Hematopoietic multipotent progenitor cell treated with erythropoietin and hydrocortisone succinate and interleukin-3 and kit ligand, for 4 days (in vitro differentiated cells): ENCODE measurements at places on chromosomes 4 and X.

- DNase-seq, result peak; percentile 4
Measured at GRCh38 chr4:119932277-119932676, 134.4 kb downstream of the MAD2L1 start.

DNA sequence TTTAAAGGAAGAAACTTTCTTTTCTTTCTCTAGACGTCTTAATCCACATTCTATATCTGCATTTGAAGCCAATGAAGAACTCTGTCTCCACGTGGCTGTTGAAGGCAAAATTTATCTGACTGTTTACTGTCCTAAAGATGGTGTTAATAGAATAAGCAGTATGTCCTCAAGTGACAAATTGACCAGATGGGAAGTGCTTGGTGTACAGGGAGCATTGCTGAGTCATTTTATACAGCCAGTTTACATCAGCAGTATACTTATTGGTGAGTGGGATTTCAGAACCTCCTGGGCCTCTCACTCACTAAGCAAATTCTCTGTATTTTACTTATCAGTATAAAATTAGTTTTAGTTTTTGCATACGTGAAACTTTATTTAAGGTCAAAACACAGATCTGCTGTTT is 33.7 kb downstream of the ADAD1 start:
- peak; percentile 10 for DNase-seq

- DNase-seq, result no peak
Measured at GRCh38 chrX:108071578-108071977, 19.8 kb downstream of the PSMD10 start.

DNA sequence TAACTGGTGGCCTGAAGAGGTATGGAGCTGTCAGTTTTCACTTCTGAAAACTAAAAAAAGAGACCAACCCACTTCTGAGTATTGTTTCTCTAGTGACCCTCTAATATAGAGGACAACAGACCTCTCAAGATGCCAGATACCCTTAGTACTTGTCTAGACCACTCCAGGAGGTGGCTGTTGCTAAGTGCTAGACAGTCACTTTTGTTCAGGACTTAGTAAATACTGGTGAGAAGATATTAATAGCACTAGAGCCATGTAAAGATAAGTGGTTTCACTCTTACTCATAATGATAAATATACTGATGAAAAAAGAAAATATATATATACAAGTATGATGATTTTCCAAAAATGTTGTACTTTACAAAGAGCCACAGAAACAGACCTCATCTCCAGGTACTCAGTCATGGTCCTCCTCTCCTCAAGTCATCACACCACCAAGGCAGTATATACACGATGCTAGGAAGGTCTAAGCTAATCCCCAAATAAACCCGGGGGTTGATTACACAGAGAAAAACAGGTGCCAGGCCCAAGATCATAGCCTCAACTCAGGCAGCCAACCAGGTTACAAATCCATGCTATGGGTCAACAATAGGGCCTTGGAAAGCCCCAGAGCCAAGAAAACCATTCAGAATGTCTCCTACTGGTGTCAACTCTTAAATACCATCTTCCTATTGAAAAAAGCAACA is 66.9 kb downstream of the ARHGEF9 start:
- DNase-seq, result no peak

DNA sequence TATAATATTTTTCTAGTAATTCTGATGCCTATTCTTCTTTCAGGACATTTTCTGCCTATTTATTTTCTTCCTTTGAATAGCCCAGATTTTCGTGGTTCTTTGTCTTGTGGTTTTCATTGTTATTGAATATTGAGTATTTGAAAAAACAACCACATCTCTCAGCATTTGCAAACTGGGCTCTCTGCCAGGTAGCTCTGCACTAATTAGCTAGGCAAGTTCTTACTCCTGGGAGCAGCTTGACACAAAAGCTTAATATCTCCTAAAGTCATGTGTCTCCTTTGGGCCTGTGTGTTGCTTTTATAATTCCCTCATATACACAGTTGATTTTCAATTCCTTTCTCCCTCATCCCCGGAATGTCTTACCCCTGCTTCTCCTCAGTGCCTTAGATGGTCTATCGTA is 413.5 kb upstream of the GRIA3 start:
- DNase-seq, result no peak

GRCh38 chr4:52263607-52264006 is 212.5 kb downstream of the SPATA18 start:
- no peak for DNase-seq

DNA sequence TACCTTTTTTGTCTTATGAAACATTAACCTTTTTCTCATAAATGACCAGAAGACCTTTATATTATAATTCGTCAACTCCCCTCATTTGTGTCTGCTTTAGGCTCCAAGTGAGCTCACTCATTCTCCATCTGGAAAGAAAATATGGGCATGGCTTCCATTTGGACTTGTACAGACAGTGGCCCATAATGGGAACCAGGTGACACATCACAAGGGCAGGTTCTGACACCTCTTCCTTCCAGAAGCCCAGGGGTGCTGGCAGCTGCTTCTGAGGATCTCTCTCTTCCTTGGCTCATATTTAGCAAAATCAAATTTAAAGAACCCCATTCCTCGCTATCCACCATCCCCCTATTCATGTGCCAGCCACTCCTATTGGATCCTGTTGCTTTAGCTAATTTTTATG is 69.6 kb downstream of the CD38 start:
- no peak for DNase-seq

- DNase-seq, result no peak
Measured at GRCh38 chr4:152610131-152610530, 69.7 kb downstream of the TMEM154 start.

- DNase-seq, result no peak
Measured at GRCh38 chr4:85445050-85445639, 29.8 kb upstream of the ARHGAP24 start.

DNA sequence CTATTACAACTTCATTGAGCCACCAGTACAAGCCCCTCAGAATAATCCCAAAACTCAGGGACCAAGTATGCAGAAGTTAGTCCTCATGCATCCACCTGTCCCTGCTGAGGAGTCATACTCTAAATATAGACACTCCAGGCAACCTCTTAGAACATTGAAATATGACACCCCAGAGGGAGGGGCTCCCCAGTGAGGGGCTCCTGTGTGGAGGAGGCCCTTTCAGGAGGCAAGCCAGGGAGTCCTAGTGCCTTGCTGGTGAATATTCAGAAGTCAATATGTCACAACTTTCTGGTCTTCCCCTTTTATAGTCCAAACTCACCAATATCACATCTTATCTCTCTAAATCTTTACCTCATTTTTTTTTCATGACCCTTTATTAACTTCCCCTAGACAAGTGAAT is 1.6 kb upstream of the ARMCX6 start:
- DNase-seq, result peak; percentile 55

DNA sequence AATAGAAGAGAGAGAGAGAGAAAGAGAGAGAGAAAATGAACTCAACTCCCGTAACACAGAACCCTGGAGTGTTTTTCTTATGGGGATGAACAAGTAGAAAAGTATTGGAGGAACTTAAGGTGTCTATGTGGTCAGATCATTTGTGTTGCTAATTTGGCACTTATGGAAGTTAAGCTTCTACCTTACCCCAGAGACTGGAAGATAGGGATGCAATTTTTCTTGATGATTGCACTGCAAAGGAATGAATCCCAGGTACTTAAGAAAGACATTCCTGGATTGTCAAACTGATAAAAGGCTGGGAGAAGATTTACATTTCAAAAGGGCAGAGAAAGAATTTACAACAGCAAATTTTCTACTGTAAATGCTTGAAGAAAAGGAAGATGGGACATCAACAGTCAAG is 57.2 kb downstream of the MAP9 start:
- DNase-seq, result no peak

DNA sequence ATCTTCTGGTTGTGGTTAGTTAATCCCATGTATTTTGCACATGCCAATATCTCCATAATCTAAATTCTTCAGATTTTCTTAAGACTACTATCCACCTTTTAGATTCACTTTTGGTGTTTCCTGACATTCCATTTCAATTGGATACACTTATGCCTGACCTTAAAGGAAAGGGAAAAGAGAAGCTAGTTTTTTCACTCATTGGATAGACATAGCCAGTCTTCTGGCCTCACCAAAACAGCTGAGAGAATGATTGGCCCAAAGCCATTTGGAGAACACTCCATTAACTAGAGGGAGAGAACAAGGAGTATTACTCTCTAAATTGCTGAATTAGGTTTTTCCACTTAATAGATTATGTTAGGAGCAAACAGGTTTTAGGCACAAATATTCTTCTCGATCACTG is 4.0 kb downstream of the PRPS1 start:
- DNase-seq, result no peak

- DNase-seq, result no peak
Measured at GRCh38 chr4:123405267-123405865, 8.8 kb downstream of the SPRY1 start.

GRCh38 chrX:10197279-10198210 is 40.8 kb downstream of the CLCN4 start:
- no peak for DNase-seq

DNA sequence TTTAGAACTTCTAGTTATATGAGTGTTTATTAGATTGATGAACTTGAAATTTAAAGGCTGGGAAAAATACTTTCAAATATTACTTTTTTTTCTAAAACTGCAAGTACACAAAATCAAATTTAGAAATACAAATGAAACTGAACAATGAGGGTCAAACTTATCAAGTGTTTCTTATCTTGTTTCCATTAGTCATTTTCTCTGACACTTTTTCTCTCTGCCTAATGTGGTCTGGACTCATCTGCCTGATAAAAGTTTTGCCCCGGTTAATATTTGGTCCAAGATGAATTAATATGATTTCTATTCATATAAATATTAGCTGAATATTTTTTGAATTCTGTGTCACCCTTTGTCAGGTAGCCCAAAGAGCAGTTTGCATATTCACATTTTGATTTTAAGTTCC is 8.7 kb upstream of the HPGDS start:
- peak; percentile 67 for DNase-seq

- peak; percentile 89 for DNase-seq
Measured at GRCh38 chrX:49186125-49187027, at the start of gene PRICKLE3. TSS of gene PRICKLE3 (minus strand) at chrX:49186373. CDS start at chrX:49186297, 76 bp downstream.

DNA sequence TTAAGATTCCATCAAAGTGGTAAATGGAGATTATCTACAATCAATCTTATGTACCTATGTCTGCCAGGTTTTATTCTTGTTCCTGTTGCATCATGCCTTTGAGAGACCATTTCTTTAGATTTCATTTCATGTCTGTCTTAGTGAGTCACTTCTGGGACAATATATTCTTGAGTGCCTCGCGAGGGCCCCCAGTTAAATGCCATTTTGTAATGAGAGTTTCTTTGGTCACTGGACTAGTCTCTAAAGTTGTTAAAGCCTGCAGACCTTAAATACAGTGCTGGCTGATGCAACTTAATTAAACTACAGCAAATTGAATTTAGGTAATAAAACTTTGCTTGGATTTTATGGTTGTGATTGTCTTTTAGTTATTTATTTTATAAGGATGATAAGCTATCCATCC is 87.2 kb upstream of the PITX2 start:
- DNase-seq, result no peak

DNA sequence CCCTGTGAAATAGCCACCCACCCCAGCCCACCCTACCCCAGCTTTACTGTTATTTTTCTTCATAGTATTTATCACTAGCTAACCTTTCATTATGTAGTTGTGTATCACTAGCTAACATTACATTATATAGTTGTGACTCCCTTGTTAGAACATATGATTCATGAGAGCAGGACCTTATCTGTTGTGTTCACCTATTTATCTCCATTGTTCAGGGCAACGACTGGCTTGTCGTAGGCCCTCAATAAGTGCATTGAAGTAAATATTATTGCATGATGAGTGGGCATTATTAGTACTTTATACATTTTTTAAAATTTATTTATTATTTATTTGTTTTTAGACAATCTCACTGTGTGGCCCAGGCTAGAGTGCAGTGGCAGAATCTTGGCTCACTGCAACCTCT is 4.2 kb downstream of the SMARCAD1 start:
- peak; percentile 9 for DNase-seq

GRCh38 chr4:102779204-102779603 is 18.4 kb upstream of the MANBA start:
- peak; percentile 63 for DNase-seq

DNA sequence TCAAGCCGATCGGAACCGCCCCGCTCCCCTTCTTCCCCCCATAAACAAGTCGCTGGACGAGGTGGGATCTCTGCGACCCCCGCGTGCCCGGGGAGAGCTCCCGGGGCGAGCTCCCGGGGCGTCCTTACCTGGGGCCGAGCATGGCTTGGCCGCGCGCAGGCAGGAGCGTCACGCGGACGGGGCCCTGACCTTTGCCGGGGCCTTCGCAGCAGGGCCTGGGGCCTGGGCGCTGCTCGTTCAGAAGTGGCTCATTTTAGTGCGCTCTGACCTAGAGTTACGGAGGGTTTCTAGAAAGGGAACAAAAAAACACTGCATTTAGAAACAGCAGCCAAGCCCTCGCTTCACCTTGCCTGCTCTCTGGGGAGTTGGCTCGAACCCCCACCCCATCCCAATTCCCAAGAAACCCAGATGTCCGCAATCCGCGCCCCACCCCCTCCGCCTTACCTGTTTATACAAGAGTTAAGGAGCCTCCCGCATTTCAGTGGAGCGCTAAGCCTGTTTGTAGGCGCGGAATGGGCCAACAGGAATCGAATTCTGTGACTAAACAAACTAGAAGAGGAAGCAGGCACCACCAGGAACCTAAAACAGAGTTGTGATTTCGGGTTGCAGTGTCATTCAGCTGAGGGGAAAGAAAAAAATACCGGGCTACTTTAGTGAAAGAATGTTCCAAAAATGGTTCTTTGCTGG is 814 bp upstream of the RBM47 start:
- peak; percentile 34 for DNase-seq

DNA sequence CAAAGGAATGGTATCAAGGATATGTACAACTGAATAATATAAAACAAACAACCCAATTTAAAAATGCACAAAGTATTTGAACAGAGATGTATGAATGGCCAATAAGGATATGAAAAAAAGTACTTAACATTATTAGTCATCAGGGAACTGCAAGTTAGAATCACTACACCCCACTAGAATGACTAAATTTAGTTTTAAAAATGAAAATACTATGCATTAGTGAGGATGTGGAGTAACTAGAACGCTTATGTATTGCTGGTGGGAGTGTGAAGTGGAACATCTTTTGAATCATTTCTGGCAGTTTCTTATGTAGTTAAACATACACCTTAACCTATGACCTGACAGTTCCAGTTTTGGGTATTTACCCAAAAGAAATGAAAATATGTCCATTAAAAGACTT is 13.0 kb upstream of the SLC16A2 start:
- no peak for DNase-seq

GRCh38 chr4:89788206-89789072 is 48.5 kb downstream of the SNCA start:
- no peak for DNase-seq

DNA sequence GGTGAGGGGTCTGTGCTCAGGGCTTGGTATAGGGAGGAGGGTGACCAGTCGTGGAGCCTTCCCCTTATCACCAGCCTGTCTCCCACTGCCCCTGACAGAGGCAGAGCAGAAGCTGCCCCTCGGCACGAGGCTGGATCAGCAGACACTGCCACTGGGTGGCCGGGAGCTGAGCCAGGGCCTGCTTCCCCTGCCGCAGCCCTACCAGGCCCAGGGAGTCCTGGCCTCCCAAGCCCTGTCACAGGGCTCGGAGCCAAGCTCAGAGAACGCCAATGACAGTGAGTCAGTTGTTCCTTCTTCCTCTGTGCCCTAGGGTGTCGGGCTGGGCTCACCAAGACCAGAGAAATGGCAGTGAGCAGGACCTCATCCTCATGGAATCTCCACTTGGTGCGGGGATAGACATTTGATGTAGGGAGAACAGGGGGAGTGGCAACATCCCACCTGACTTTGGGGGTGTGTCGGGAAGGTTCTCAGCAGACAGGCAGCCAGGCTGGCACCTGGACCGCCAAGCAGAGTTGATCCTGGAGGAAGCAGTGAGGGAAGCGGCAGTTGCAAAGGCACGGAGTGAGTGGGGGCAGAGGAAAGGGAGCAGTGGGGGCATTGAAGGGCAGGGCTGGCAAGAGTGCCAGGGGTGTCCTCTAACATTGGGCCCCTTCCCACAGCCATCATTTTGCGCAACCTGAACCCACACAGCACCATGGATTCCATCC is 14.3 kb upstream of the UBA1 start:
- no peak for DNase-seq
